ENCODE measurements at places on chromosomes 6 and 20.

- DNase-seq: no peak
Observed at GRCh38 chr20:64151633-64152530, 12.4 kb upstream of the MYT1 start.

DNA sequence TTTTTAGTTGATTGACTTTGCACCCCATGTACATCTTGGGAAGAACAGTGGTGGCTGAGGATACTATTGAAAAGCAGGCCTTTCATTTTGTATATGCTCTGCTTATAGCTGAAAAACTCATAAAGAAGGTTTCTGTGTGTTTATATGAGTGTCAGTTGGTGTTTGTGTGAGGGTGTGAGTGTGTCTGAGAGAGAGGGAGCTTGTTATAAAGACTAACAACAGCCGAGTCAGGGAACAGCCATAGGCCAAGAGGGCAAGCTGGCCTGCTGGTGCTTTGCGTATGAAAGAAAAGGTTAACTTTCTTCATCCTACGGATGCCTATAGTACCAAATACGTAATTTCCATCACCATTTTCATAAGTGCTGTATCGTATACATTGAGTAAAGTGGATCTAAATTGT is 88.3 kb downstream of the MTHFD1L start:
- DNase-seq: no peak

DNA sequence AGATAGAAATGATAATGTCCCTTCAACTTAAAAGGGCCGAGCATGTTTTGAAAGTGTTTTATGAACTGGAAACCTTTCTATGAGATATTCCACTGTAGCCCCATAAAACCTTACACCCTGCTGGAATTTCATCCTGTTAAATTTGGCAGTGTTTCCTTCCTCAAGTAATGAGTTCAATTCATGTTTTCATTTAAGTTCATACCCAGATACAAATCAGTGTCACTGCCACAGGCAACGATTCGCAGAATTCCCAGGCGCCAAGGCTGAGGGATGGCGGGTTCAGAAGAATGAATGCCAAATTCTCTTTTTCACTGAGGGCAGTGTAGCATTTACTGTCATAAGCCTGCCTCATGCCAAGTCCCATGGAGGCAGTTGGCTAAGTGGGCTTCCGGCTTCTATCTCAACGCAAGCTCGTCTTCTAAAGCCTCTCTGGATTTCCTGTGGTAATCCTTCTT is 511.8 kb upstream of the ID4 start:
- no peak for DNase-seq

DNA sequence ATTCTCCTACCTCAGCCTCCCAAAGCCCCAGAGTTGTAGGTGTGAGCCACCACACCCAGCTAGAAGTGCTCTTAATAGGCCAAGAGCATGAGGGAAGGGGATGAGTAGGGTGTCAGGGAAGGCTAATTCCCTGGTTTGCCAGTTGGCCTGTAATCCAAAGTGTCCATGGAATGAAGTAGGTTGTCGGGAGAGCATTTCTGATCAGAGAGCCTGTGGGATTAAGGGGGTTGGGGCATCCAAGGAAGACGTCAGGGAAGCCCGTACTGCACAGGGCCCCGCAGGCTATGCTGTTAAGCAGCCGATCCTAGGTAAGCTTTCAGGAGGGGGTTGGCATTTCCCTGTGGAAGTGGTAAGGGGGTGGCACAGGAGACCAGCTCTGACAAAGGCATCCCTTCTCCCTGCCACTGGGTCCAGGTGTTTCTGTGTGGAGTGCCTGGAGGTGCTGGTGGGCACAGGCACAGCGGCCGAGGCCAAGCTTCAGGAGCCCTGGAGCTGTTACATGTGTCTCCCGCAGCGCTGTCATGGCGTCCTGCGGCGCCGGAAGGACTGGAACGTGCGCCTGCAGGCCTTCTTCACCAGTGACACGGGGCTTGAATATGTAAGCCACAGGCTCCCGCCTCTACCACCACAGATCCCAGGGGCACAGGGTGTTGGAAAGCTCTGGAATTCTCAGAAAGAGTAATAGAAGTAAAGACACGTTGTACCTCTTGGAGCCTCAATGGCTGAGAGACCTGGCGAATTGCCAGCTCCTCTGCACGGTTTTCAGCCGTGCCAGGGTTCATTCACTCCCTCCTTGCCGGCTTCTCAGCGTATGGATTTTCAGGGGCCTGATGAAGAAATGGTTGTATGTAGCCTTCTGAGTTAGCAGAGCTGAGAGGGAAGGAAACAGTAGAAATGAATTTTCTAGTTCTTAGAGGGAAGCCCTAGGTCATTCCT is 21.4 kb upstream of the MAPRE1 start:
- DNase-seq: no peak

- DNase-seq: no peak
Observed at GRCh38 chr6:138569970-138570724, 70.9 kb upstream of the NHSL1 start.

DNA sequence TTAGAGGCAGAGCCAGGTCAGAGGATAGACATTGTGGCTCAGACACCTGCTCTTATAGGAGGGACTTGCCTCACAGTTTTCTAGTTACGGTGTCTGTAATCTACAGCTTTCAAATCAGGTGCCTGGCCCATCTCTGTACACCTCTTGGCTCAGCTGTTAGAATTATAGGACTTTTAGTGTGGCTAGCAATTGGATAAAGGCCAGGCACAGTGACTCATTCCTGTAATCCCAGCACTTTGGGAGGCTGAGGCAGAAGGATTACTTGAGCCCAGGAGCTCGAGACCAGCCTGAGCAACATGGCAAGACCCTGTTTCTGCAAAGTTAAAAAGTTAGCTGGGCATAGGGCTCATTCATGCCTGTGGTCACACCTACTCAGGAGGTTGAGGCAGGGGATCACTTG is 20.0 kb downstream of the BRPF3 start:
- DNase-seq: no peak

GRCh38 chr6:13273931-13274706 is 54.2 kb downstream of the TBC1D7 start:
- DNase-seq: no peak

GRCh38 chr6:122726649-122727048 is 52.9 kb upstream of the FABP7 start:
- DNase-seq: peak; percentile 26

- DNase-seq: no peak
Observed at GRCh38 chr6:142013287-142013686, 119.4 kb upstream of the GJE1 start.

DNA sequence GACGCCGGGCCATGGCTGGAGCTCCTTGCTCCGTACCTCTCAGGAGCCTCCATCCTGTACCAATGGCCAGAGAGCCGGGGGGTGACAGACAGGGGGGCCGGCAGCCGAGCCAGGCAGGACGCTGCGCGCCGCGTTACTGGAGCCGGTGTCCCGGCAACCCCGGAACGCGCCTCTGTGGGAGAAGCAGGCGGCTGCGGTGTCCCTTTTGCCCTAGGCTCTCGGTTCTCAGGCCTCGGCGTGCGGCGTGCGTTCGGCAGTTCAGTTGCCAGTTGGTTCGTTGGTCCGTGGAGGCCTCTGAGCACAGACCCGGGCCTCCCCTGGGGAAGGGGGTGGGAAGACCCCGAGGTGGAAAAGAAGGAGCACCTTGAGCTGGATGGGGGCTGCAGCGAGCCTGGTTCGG is at the start of gene SPATS1:
SPATS1 (plus strand) TSS at position 162 of the 400 bp plus-strand sequence. CDS start 446 bp downstream, outside the sequence.
- no peak for DNase-seq

DNA sequence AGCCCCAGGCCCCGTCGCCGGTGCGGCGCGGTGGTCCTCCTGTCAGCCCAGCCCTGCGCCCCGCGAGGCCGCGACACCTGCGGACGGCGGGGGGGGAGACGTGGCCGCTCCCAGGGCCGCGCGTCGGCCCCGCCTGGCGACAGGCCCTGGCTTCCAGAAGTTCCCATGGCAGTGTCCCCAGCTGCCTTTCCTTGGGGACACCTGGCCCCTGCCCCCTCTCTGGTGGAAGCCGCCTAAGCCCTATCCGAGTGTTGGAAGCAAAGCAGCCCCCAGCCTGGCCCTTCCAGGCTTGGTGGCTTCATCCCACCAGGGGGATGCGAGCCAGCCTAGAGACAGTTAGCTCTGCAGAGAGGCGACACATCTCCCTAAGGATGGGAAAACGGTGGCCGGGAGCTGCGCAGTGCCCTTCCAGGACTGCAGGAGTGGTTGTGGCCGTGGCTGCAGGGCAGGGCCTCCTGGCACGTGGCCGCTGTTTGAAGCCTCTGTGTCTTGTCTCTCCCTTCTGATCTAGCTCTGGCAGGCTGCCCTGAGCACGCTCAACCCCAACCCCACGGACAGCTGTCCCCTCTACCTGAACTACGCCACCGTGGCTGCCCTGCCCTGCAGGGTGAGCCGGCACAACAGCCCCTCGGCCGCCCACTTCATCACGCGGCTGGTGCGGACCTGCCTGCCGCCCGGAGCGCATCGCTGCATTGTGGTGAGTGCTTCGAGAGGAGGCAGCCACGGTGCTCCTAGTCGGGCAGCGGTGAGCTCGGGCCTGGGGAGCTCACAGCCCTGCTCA is 816 bp downstream of the NPEPL1 start:
- DNase-seq: no peak

DNA sequence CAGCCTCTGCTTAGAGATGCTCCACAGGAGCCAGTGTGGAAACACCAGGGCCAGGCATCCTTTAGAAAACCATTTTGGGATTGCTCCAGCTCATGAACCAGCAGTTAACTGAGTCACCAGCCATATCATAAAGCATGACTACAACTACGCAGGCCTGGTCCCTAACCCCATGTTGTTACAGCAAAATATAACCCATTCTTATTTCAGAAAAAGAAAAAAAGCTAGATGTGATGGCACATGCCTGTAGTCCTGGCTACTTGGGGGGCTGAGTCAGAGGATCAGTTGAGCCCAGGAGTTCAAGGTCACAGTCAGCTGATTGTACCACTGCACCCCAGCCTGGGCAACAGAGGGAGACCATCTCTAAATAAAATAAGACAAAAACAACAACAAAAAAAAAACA is 36.8 kb downstream of the C6orf15 start:
- DNase-seq: no peak

DNA sequence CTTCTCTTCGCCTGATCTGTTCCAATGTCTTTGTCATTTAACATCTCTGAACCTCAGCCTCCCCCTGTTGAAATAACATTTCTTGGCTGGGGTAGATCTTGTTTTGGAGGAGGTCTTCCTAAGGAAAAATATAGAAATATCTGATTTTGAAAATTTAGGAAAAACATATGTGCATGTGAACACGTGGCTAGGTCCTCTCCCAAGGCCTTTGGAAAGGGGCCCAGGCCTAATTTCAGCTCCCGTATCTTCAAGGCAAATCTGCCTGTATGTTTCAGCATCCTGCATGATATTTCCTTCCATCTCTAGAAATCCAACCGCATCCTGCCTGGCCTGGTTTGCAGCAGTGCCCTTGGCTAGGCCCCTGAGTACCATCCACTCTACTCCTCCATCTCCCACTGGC is 261.2 kb downstream of the PHACTR1 start:
- no peak for DNase-seq

GRCh38 chr6:85660181-85660611 is 17.5 kb upstream of the SYNCRIP start:
- no peak for DNase-seq

DNA sequence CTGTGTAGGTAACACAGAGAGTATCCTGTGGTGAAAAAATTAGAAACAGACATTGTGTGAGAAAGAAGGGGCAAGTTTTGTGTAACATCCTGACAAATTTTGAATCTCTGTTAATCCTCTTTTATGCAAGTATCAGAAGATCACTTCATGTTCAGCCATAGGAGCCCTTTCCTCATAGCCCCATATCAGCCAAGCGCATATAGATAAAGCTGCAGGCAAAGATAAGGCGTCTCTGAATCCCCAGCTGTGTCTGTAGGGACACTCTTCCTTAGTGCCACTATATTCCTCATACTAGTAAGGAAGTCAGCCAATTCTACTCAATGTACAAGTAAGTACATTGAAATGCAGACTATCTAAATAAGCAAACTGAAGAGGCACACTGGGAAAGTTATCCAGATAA is 22.3 kb downstream of the HTR1E start:
- DNase-seq: no peak

Measured in NCI-H774 (cell line).